Nephron progenitor cell (in vitro differentiated cells): ENCODE measurements at places on chromosomes 4 and X.

GRCh38 chr4:40502220-40502619, 127.4 kb downstream of the RBM47 start:
- DNase-seq = no peak

DNA sequence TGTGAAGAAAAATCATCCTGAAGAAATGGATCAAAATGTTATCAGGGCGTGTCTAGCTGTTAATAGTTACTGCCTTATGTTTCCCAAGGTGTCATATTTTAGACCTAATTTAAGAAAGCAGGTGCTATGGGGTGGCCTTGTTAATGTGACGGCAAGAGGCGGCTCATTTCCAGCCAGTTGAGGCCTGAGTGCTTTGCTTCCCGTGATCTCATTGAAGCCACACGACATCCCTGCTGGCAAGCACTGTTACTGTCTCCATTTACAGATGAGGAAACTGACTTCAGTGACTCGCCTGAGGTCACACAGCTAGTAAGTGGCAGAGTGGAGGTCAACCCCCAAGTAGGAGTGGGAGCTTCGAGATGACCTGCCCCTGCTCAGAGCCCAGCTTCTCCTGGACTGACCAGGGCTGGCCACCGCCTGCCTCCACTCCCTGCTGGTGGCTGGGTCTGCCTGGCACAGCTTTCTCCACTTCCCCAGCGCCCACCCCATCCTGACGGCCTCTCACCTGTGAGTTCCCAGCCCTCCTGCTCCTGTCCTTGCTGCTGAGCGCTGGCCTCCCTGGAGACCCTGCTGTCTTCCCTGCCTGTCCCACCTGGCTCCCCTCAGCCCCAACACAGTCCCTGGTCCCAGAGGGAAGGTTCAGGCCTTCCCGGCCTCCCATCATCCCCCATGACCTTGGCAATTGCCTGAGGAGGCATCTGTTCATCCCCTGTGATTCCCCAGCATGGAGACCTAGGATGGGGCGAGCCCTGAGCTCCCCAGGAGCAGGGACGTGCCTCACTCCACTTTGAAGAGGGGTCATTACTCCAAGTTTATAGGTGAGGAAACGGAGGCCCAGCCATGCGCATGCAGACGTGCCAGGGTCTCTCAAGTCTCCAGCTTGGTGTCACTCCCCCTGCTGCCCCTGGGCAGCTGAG, 47.7 kb upstream of the SORCS2 start:
- no peak for DNase-seq

DNA sequence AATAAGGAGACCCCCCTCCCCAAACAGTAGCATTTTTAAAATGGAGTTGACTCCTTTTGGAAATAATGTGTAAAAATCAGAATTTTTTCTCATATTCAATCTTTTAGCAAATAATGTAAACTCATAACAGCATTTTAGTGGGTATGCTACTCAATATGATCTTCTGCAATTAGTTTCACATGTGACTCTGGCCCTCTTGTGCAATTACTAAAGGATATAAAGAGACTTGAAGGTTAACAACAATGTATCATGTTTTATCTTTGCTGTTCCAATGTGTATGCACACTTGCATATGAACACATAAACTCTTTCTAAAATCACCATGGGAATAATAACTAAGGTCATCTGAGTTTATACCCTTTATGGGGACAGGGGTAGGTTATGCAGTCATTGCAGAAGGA, 39.9 kb upstream of the RXFP1 start:
- no peak for DNase-seq

DNA sequence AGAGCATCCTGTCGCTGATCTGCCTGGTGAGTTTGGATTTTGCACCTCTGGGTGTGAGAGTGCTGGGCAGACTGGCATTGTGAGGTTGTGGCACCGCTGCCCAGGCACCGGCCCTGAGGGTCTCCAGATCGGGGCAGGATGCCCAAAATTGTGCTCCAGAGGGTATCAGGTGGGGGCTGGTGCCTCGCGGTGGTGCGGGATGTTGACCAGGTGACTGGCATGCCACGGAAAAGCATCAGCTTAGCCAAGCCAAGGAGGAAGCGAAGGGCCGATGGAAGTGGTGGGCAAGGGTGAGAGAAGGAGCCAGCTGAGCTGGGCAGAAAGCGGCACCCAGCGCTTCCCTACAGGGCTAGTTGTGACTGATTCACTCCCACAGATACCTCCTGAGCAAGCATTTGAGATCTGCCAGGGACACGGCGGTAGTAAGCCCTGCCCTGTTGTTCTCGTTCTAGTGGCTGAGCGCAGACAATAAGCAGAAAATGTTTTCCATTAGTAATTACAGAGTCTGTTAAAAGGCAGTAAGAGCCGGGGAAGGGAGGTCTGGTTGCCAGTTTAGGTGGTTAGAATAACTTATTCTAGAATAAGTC, 809 bp downstream of the ZFP92 start:
- no peak for DNase-seq

- DNase-seq = peak; percentile 22
Measured at GRCh38 chr4:41256131-41256739, 493 bp upstream of the UCHL1 start.

- DNase-seq = no peak
Measured at GRCh38 chr4:173475751-173476150, 54.3 kb downstream of the HAND2 start.

- DNase-seq = no peak
Measured at GRCh38 chr4:185261946-185262345, 52.5 kb downstream of the SNX25 start.

DNA sequence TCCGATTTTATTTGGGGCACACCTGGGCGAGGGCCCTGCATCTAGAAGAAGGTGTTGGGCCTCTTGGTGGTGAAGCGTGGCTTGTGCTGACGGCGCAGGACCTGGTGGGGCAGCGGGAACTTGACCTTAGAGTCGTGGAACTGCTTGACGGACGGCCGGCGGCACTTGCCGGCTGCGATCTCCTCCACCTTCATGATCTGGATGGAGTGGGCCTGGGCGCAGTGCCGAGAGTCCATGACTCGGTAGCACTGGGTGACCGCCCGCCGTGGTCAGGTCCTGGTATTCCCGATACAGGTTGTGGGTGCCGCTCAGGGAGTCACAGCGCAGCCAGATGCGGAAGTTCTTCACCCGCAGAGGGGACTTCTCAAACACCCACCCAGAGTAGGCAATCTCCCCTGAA, 56.8 kb upstream of the ALG13 start:
- no peak for DNase-seq

DNA sequence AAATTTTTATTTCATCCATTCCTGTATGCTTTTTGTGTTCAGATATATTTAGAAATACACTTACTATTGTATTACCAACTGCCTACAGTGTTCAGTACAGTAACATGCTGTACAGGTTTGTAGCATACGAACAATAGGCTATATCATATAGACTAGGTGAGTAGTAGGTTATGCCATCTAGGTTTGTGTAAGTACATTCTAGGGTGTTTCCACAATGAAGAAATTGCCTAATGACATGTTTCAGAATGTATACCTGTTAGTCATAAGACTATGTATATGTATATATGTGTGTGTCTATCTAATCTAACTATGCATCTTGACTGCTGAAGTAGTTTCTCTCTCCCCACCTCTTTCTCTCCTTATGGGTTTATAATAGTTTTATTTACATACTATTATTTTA, 51.5 kb upstream of the BTC start:
- DNase-seq = no peak

DNA sequence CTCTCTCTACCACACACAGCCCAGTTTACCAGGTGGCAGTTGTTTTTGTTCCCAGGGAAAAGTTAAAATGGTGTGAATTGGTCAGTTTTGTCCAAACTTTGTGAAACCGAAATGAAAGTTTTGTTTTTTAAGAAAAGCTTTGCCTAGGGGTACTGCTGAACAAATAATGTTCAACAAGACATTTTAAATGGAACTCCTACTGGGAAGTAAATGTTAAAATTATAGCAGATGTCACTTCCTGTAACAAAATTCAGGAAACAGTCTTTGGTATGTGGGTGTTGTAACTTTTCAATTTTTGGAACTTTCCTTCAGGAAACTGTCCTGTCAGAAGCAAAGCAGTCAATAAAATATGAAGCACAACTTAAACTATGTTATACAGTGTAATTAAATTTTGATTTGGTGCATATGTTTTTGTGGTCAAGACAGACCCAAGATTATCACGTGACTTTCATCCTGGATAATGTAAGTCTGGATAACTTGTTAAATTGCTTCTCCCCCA, 79.5 kb downstream of the AFF1 start:
- DNase-seq = no peak

DNA sequence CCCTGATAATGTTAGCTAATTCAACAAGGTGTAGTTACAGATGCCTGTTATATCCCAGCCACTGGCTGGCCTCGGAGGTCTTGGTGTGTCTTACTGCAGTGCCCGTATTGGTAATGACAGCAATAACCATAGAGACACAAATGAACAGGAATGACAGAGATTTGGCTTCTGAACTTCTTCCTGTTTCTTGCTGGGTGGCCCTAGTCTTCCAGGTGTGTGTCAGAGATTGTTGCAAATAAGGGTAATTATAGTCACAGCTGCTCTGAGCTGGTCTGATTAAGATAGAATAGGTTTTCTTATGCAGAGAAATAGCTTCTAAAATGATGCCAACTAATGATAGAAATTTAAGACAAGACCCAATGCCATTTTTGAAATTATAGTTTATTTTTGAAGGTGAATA, 64.1 kb upstream of the MAD2L1 start:
- no peak for DNase-seq

DNA sequence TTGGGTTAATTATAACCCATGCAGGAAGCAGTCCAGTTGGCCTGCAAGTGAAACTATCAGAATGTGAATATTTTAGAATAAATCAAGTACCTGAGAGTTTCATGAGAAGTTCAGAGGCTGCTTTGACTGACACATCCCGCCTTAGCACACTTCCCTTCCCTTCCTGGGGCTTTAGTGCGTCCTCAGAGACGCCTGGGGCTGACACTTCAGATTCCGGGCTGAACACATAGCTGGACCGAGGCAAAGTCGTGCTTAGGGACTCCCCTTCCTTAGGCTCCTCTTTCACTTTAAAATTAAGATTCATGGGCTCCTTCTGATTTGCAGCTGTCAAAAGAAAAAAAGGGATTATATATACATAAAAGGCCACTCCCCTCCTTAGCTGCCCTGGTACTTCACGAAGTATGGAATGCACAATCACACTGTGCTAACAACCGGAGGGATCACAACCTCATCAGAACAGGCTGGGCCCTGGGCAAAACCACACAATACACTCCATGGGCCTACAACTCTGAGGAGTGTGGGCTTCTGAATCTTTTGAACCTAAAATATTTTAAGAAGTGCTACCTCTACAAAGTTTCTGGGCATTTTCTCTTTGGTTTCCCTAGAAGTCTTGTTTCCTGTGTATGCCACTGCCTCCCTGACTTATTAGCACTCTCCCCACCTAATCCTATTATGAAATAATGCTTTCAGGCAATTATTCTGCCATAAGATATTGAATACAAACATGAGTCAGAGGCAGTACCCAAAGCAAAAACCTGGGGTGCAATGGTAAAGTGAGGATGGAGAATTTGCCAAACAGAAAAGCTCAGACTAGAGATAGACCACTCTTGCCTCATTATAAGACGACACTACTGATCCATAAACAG, 68.2 kb downstream of the ZNF827 start:
- DNase-seq = no peak

DNA sequence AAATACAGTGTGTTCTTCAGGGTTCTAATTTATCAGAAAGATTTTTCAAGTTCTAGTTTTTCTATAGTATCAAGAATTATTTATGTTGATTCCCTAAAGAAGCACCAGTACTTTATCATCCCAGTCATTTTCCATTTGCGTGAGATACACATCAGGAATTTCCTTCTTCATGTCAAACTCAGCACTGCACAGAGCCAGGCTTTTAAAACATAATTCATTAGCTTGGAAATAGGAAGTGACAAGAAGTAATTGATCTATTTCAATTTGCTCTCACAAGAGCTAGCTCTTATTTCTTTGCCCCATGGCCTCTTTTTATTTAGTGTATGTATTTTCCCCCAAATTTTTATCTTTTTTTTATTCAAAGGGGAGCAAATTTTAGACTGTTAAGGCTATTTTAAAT, 13.0 kb upstream of the SLC10A4 start:
- DNase-seq = no peak

- DNase-seq = no peak
Measured at GRCh38 chrX:54747733-54748393, 50.2 kb downstream of the ITIH6 start.

- no peak for DNase-seq
Measured at GRCh38 chr4:53586121-53586816, 5.0 kb downstream of the LNX1 start.

DNA sequence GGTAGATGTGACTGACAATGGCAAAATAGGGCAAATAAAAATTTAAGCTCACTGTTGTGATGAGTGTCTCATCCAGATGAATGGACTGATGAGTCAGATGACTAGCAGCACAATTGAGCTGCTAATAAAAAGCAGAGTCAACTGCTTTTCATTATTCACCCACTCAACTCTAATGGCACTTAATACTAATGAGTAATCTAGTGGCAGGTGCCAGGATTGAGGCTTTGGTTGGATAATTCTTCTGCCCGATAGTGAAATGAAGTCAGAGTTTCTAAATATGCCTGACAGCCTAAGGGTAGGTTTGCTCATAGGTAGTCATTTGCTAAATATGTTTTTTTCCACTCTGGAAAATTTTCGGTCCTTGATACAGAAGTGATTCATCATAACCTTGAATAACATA, 10.4 kb downstream of the OGT start:
- DNase-seq = no peak

DNA sequence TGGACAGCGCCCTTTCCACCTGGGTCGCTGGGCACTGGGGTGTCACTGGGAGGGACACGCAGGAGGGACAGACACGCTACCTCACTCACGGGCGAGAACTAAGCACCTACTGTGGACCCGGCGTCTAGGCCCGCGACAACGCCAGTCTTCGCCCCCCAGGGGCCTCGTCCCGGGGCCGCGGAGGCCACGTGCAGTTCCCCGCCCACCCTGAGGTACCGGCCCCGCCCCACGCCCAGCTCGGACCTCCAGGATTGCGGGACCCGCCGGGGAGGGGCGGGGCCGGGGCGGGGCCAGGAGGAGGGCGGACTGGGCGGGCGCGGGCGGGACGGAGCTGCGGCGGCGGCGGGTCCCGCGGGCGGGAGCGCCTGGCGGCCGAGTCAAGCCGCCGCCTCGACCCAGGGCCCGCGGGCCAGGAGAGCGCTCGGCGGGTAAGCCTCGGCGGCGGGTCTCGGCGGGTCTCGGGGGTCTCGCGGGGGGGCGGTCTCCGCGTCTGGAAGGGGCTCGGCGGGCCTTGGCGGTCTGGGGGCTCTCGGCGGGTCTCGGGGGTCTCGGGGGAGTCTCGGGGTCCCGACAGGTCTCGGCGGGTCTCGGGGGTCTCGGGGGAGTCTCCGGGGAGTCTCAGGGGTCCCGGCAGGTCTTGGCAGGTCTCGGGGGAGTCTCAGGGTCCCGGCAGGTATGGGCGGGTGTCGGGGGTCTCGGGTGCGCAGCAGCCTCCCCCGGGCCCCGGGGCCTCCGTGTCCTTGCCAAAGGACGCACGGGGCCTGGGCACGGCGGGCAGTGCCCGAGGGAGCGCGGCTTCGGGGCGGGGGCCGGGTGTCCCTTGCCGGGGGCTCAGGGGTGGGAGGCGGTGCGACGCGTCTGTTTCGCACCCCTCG, at the start of gene SH3BP2:
TSS of gene SH3BP2 (plus strand) at position 375 of the 875 bp plus-strand sequence. CDS start 27,533 bp downstream, outside the sequence.
- DNase-seq = peak; percentile 90
